Panc1 (cell line): ENCODE measurements at places on chromosomes 2 and 18. TPM values are rescaled to one million over a fixed set of nuclear protein-coding genes. Genes with fewer than 3 reads are reported as not detected.

ZRANB3 gene
- 11.7 TPM for total RNA-seq

TBR1 gene
- not detected for total RNA-seq

ZNF892 gene
- total RNA-seq: 8.1 TPM

KCNE4 gene
- 0.21 TPM for total RNA-seq

VIT gene
- 0.77 TPM for total RNA-seq

TMEM247 gene
- total RNA-seq: not detected

FBXO48 gene
- total RNA-seq: 0.74 TPM

DNA sequence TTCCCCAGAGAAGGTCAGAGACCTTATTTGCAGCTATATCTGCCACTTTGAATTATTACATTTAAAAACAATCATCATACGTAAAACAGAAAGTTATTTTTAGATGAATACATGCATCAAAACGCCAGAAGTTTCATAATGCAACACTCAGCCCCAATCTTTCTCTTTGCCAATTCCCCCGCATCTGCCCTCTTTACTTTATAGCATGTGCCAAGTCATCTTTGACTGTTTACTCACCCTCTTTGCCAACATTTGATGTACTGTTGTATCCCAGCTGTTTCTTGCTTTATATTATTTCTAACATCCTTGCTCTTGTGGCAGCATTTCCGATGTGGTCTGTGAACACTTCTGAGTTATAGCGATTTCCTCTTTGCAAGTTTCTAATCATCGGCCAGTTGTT lies 86.2 kb downstream of the CRIM1 start:
- DNase-seq: no peak

- no peak for DNase-seq
These were observed 1.6 kb upstream of the RMDN2 start for GRCh38 chr2:37923308-37924055.

- no peak for DNase-seq
These were observed 1.3 kb downstream of the SLC23A3 start for GRCh38 chr2:219168526-219168925.

GRCh38 chr2:168075446-168075845 lies 171.9 kb downstream of the STK39 start:
- no peak for DNase-seq
